ENCODE measurements at places on chromosomes 7 and 10.

- H3K4me3 ChIP-seq, result no peak overlapping the region
- H3K27me3 ChIP-seq, result peaks cover 3% of the 10 kb centered on the region
- H3K4me1 ChIP-seq, result peaks cover 1% of the 10 kb centered on the region
- no peak for DNase-seq
Observed at GRCh38 chr7:26616235-26616634, 248.2 kb downstream of the SKAP2 start.

- H3K27me3 ChIP-seq, result no peaks in the 10 kb centered on the region
- DNase-seq, result no peak
- peak overlapping the region; percentile 93 for H3K27ac ChIP-seq
- H3K4me3 ChIP-seq, result peak overlapping the region; percentile 88
Observed at GRCh38 chr10:70169011-70169410, 1.3 kb downstream of the SAR1A start.

- DNase-seq, result no peak
- H3K27me3 ChIP-seq, result no peaks in the 10 kb centered on the region
- no peak overlapping the region for H3K4me3 ChIP-seq
- no peaks in the 10 kb centered on the region for H3K4me1 ChIP-seq
Observed at GRCh38 chr7:18936265-18936664, 181.2 kb downstream of the TWIST1 start.

- peak overlapping the region; percentile 80 for H3K27ac ChIP-seq
- peak; percentile 52 for DNase-seq
- peaks cover 26% of the 10 kb centered on the region for H3K36me3 ChIP-seq
- H3K4me3 ChIP-seq, result peak overlapping the region; percentile 84
- peaks cover 46% of the 10 kb centered on the region for H3K4me1 ChIP-seq
Observed at GRCh38 chr10:91220954-91221675, 652 bp downstream of the PCGF5 start.

DNA sequence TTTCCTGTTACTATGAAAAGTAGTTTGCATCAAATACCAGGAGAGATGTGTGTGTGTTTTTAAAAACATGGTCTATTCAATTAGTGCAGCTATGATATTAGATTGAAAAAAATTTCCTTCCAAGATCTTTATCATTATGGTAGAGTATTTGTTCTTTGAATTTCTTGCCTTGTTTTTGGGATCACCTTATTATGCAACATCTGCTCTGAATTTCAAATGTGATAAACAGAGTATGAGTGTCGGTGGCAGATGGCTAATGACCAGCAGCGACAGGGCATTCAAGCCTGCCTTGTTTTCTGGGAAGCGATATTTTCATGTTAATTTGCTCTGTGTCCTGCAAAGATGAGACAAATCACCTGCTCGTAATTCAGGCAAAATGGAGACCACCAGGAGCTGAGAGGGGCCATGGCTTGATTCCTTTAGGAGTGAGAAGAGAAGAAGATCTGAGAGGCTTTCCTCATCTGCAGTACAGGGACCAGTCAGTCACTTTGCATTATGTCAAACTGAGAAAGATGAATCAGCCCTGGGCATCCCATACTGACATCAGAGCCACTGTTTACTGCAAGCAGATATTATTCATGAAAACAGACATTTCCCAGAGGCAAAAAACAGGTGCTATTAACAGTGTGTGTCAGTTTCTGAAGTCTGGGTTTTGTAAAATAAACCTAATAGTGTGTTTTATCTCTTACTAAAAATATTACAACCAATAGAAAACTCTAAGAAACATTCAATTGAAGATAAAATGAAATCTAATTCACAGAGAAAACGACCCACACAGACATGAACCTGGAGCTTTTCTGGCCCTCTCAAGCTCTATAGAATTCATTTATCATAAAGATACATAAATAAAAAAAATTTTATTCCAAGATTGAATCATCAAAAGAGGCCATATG is 67.6 kb downstream of the CDK6 start:
- peak overlapping the region; percentile 25 for H3K4me3 ChIP-seq
- H3K36me3 ChIP-seq, result peaks cover 70% of the 10 kb centered on the region
- H3K27ac ChIP-seq, result peak overlapping the region; percentile 65
- DNase-seq, result peak; percentile 49
- H3K27me3 ChIP-seq, result no peaks in the 10 kb centered on the region

- no peaks in the 10 kb centered on the region for H3K27me3 ChIP-seq
- H3K4me1 ChIP-seq, result no peaks in the 10 kb centered on the region
- DNase-seq, result no peak
- no peak overlapping the region for H3K27ac ChIP-seq
- H3K36me3 ChIP-seq, result no peaks in the 10 kb centered on the region
Observed at GRCh38 chr10:19302117-19302516, 253.5 kb downstream of the MALRD1 start.

DNA sequence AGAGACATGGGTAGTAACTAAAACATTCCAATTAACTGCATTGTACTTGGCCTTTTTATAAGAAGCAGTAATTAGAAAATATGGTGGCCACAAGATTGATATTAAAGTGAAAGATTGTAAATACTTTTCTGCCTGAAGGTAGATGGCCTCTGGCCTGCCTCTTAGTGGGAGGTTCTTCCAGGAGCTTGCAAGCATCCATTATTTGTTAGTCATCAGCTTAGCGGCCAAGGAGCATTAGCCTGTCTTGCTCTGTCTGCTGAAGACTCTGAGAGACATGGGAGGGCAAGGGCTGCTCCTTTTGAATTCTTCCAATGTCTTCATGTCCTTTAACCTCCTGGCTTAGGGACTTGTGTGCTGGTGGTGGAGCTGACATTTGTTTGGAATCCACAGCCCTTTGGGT is 80.4 kb downstream of the TCF7L2 start:
- no peaks in the 10 kb centered on the region for H3K36me3 ChIP-seq
- H3K27ac ChIP-seq, result no peak overlapping the region
- H3K4me3 ChIP-seq, result no peak overlapping the region
- H3K4me1 ChIP-seq, result no peaks in the 10 kb centered on the region
- no peak for DNase-seq

DNA sequence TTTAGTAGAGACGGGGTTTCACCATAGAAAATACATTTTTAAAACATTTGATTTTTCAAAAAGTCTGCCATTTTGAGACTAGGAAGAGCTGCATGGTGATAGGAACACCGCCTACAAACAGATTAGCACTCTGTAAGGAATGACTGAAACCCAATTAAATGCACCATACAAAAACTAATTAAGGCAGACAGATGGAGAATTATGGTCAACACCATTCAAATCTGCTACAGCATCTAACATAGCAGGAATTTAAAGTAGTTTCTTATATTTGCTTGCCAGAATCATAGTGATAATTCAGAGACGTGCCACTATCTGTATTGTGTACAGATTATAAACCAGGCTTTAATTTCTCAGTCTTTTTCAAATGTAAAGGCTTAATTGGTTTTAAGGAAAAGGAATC is 68.2 kb downstream of the ENO4 start:
- no peaks in the 10 kb centered on the region for H3K36me3 ChIP-seq
- no peaks in the 10 kb centered on the region for H3K27me3 ChIP-seq
- H3K27ac ChIP-seq, result no peak overlapping the region
- no peak overlapping the region for H3K4me3 ChIP-seq
- no peak for DNase-seq

GRCh38 chr10:114437473-114438292 is 33.4 kb upstream of the AFAP1L2 start:
- no peak overlapping the region for H3K4me3 ChIP-seq
- no peak overlapping the region for H3K27ac ChIP-seq
- H3K27me3 ChIP-seq, result no peaks in the 10 kb centered on the region
- DNase-seq, result no peak
- peaks cover 4% of the 10 kb centered on the region for H3K4me1 ChIP-seq

- H3K4me3 ChIP-seq, result no peak overlapping the region
- H3K27ac ChIP-seq, result no peak overlapping the region
- peaks cover 3% of the 10 kb centered on the region for H3K27me3 ChIP-seq
- H3K4me1 ChIP-seq, result no peaks in the 10 kb centered on the region
Observed at GRCh38 chr10:124563320-124564040, 101.9 kb downstream of the LHPP start.

DNA sequence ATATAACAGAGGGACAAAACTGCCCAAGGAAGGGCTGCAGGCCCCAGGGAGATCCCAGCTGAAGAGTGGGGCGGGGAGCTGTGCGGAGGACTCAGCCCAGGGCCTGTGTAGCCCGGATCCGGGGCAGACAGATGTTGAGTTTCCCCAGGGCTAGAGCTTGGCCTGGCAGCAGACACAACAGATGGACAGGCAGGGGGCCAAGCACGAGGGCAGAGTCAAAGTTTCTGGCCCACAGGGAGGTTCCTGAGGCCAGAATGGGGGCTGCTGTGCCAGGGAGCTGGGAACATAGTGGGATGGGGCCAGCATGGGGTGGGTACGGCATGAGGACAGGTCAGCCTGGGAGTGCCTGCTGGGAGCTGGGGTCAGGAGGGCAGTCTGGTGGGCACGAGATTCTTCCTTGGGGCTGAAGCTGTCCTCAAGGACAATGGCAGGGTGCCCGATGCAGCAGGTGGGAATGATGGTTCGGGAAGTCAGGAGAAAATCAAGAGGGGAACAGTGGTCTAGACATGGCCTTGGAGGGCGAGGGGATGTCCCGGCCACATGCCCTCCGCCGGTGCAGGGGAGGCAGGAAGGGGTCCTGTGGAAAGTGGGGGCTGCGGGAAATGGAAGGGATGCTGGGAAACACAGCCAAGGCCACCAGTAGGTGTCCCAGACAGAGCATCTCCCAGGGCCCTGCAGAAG is 519.1 kb upstream of the FOXK1 start:
- no peaks in the 10 kb centered on the region for H3K27me3 ChIP-seq
- DNase-seq, result no peak
- no peaks in the 10 kb centered on the region for H3K36me3 ChIP-seq
- no peak overlapping the region for H3K27ac ChIP-seq
- no peak overlapping the region for H3K4me3 ChIP-seq
- no peaks in the 10 kb centered on the region for H3K4me1 ChIP-seq

DNA sequence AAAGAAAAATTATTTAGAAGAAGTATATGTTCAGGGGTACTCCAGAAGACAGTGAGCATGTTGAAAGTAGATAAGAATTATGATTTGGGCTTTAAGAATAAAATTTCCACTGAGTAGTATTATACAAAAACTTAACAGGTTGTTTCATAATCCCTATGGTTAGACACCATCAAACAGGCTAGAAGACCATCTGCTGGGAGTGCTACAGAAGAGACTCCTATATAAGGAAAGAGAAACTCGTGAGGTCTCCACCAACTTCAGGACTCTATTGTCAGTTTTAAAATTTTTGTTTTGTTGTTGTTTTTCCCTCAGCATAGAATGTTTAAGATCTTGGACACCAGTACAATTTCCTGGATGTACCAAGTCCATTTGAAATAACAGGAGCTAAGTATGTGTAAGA is 13.1 kb downstream of the DNAJC1 start:
- H3K36me3 ChIP-seq, result peaks cover 6% of the 10 kb centered on the region
- H3K27ac ChIP-seq, result no peak overlapping the region
- no peak for DNase-seq
- H3K27me3 ChIP-seq, result no peaks in the 10 kb centered on the region

DNA sequence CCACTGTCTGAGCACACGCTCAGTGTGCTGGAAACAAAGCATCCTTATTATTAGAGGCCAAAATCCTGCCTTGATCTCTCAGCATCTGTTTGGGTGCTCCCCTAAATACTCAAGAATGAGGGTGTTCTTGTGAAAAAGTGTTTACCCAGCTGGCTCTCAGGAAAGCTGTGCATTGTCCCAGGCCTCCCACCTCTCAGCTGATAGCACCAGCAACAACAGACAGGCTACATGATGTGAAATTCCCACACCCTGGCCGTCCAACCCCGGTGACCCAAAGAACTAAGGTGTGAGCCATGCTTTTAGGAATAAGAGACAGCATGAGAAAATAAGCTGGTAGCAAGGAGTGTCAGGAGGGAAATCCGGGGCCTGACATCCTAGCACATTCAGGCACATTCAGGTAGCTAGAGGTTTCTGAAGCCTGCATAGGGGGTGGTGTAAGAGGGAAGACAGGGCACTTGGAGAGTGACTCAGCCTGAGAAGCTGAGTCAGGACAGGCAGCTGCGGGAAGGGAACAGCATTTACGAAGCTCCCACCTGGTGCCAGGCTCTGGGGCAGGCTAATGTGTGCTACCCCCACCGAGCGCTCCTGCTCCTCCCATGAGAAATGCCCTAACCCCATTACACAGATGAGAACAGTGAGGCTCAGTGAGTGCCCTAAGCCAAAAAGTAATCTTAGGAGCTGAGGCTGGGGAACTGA is 205.6 kb downstream of the GRID1 start:
- H3K27me3 ChIP-seq, result no peaks in the 10 kb centered on the region
- H3K27ac ChIP-seq, result no peak overlapping the region
- no peak for DNase-seq

GRCh38 chr7:108002726-108003598 is at the start of gene LAMB1:
Gene LAMB1 (minus strand): TSS chr7:108003161. CDS start chr7:108002885, 276 bp downstream.
- no peak for DNase-seq
- H3K27me3 ChIP-seq, result peaks cover 79% of the 10 kb centered on the region
- peaks cover 16% of the 10 kb centered on the region for H3K4me1 ChIP-seq
- H3K36me3 ChIP-seq, result no peaks in the 10 kb centered on the region
- H3K4me3 ChIP-seq, result peak within 1 kb of the TSS; percentile 54

- H3K4me1 ChIP-seq, result no peaks in the 10 kb centered on the region
- H3K36me3 ChIP-seq, result no peaks in the 10 kb centered on the region
- DNase-seq, result no peak
- H3K27me3 ChIP-seq, result peaks cover 9% of the 10 kb centered on the region
Observed at GRCh38 chr7:38674513-38674912, 43.3 kb upstream of the AMPH start.

- no peak for DNase-seq
- no peaks in the 10 kb centered on the region for H3K4me1 ChIP-seq
- no peak overlapping the region for H3K27ac ChIP-seq
- H3K27me3 ChIP-seq, result peaks cover 3% of the 10 kb centered on the region
- H3K36me3 ChIP-seq, result no peaks in the 10 kb centered on the region
Observed at GRCh38 chr7:143514995-143515735, 37.5 kb downstream of the TAS2R41 start.

- H3K36me3 ChIP-seq, result peaks cover 48% of the 10 kb centered on the region
- no peak overlapping the region for H3K4me3 ChIP-seq
- no peaks in the 10 kb centered on the region for H3K27me3 ChIP-seq
- H3K4me1 ChIP-seq, result peaks cover 55% of the 10 kb centered on the region
- DNase-seq, result no peak
Observed at GRCh38 chr7:130888468-130888867, 154.5 kb upstream of the KLF14 start.

- no peak for DNase-seq
- H3K4me1 ChIP-seq, result no peaks in the 10 kb centered on the region
- H3K27me3 ChIP-seq, result no peaks in the 10 kb centered on the region
- H3K27ac ChIP-seq, result no peak overlapping the region
- H3K36me3 ChIP-seq, result no peaks in the 10 kb centered on the region
Observed at GRCh38 chr7:63114371-63114985, 884.2 kb upstream of the ZNF722 start.

GRCh38 chr7:123024989-123025758 is 29.7 kb upstream of the TAS2R16 start:
- H3K27ac ChIP-seq, result no peak overlapping the region
- H3K4me1 ChIP-seq, result no peaks in the 10 kb centered on the region
- no peak for DNase-seq
- no peaks in the 10 kb centered on the region for H3K27me3 ChIP-seq
- no peak overlapping the region for H3K4me3 ChIP-seq

Measured in activated CD8-positive, alpha-beta memory T cell treated with anti-CD3 and anti-CD28 coated beads, Interleukin-2, amount 10 ng/mL, durations not matched to agents 7 days and 5 days (primary cell).